ENCODE measurements at places on chromosomes 3 and 15. TPM values are rescaled to one million over a fixed set of nuclear protein-coding genes. Genes with fewer than 3 reads are reported as not detected.

The PPM1L gene
- total RNA-seq, result 2.7 TPM

The RARB gene
- not detected for total RNA-seq

The MUC13 gene
- not detected for total RNA-seq

- DNase-seq, result no peak
Measured at GRCh38 chr15:81297147-81297572, 26.8 kb downstream of the STARD5 start.

- DNase-seq, result no peak
Measured at GRCh38 chr3:114496874-114497273, 203.0 kb downstream of the TIGIT start.

- DNase-seq, result no peak
Measured at GRCh38 chr3:121817753-121818152, 17.1 kb downstream of the IQCB1 start.

DNA sequence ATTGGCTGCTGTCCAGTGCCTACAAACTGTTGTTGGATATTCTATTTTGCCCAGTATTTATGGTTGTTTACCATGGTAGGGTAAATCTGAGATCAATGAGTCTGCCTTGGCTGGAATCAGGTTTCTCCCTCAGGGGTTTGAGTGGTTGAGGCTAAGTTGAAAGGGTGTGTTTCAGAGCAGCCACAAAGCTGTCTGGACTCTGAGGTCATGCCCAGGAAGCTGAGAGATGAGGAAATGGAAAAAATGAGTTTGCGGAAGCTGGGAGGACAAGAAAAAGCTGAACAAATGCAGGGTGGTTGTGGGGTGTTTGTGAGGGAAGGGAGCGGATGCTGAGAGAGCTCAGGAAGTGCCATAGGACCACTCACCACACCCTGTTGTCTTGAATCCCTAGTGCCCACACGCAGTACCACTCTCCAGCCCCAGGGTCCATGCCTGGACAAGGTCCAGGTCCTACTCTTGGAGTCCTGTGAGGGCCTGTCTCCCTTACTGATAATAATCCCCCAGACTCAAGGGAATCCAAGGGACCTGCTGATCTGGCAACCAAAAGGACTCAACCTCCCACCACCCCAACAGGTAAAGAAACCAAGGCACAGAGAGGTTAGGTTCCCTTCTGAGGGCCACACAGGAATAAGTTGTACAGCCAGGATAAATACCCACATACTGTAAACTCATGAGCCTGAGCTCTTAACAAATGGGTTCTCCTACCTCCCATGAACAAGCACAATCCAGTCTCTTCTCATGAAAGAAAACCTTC is 81.6 kb downstream of the PPCDC start:
- DNase-seq, result peak; percentile 63

DNA sequence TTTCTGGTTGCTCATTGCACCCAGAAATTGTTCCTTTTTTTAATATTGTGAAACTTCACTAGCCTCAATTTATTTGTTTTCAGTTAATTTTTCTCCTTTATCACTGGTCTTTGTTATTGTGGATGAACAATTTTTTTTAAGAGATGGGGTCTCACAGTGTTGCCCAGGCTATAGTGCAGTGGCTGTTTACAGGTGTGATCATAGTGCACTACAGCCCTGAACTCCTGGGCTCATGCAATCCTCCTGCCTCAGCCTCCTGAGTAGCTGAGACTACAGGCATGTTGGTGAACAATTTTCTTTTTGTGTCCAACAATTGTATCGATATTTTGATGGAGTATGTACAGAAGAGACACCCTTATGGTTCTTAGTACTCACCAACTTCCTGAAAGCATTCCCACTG is 26.3 kb downstream of the BLM start:
- DNase-seq, result no peak

GRCh38 chr15:60949039-60949977 is 279.8 kb downstream of the RORA start:
- no peak for DNase-seq

GRCh38 chr15:70014860-70015490 is 82.7 kb downstream of the TLE3 start:
- DNase-seq, result no peak

DNA sequence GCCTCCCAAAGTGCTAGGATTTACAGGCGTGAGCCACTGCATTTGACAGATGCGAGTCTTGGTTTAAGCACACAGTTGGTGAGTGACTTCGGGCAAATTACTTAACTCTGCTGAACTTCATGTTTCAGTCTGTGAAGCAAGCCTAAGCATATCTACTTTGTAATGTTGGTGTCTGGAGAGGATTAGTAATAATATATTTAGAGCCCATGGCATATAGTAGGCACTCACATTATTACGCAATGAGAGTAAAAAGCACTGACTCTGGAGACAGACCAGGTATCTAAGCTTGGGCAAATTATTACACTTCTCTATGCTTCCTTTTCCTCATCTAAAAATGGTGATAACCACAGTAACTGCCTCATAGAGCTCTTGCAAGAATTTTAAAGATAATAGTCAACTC is 208.7 kb upstream of the P2RY1 start:
- DNase-seq, result no peak

Data from activated CD4-positive, alpha-beta memory T cell treated with anti-CD3 and anti-CD28 coated beads for 36 hours (primary cell).